ENCODE measurements at places on chromosomes 6 and 20. TPM values are rescaled to one million over a fixed set of nuclear protein-coding genes. Genes with fewer than 3 reads are reported as not detected.

SRSF6 gene
- 122 TPM for total RNA-seq

PAQR8 gene
- total RNA-seq: 7.9 TPM

DNA sequence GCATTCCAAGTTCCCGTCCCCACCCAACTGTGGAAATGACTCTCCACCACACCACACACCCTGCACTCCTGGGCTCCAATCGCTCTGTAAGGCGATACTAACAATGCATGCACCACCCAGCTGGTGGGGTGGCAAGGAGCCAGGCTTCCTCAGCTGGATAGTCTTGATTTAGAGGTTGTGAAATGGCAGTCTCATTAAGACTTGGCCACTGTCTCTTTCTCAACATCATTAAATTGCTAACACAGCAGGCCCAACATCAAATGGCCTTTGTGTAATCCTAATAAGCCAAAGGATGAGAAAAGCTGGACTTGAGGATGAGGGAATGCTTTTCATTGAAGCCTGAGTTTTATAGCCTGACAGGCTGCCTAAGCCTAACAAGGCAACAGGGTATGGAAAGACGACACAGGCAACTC is 223.7 kb downstream of the GMDS start:
- peak; percentile 25 for DNase-seq

DNA sequence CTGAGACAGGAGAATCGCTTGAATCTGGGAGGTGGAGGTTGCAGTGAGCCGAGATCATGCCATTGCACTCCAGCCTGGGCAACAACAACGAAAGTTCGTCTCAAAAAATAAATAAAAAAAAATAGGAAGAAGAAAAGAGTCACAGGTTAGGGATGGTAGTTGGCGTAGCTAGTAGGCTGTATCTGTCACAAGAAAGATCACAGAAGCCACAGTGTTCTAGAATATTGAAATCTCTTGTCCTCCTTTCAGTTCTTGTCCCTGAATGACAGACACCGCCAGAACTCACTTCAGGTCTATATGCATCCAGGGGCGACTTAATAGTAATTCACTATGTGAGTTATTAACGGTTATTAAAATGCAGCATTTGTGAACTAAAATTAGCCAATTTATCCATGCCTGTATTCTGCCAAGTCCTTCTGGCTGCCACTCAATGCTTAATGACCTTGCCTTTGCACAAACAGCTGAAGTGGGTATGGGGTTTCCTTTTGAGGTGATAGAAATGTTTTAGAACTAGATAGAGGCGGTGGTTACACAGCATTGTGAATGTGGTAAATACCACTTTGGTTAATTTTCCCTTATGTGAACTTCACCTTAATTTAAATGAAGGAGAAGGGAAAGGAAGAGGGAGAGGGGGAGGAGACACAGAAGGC is 41.3 kb upstream of the ZMYND8 start:
- no peak for DNase-seq

DNA sequence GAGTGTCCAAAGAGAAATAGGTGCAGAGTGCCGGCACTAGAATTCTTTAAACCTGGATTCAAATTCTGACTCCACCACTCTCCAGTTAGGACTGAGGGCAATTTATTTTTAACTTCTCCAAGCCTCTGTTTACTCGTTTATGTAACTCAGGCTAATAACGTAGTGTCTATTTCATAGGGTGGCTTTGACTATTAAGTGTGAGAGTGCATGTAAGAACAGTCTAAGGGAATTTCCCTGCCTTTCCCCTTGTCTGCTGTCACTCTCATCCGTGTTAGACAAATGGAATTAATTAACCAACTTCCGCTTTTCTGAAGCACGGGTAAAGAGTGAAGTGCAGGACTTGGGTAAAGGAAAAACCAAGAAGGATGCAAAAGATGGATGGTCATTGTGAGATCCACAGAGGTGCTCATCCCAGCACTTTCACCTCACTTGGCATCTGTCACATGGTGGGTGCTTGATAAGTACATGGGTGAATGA is 4.1 kb upstream of the ZKSCAN8 start:
- DNase-seq: no peak

DNA sequence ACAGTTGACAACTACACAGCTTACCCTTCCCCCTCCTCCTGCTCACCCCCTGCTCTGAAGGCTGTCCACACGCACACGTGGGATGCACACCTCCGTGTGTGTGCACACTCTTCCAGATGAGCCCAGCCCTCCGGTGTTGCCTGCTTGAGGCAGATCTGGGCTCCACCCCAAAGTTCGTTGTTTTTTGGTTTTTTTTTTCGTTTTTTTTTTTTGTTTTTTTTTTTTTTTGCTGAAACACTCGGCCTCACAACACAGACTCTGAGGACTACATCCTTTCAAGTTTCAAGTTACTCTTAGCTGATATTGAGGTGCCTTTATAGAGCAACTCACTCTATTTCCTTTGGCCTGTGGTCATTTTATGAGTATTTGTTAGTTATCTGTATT is 88.2 kb downstream of the RREB1 start:
- DNase-seq: no peak

DNA sequence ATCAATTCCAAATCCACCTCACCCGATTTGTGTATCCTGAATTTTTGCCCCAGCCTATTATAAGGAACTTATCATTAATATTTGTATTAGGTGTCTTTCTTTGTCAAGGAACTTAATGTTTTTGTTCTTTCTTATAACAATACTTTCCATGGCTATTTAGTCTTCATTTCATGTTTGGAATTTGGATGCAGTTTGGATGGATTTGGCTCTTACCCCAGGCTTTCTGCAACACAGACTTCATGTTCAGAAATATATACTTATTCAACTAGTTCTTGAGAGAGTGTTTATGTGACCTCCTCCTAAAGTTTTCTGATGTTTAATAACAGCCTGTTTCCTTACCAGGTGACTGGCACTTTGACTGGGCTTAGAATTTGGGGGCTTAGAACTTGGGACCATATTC is 35.9 kb upstream of the TOX2 start:
- no peak for DNase-seq

All from omental fat pad (tissue), 4 donors.